ENCODE measurements at places on chromosomes 11 and 22.

- no peak for DNase-seq
Measured at GRCh38 chr11:16936643-16937042, 77.6 kb downstream of the PLEKHA7 start.

DNA sequence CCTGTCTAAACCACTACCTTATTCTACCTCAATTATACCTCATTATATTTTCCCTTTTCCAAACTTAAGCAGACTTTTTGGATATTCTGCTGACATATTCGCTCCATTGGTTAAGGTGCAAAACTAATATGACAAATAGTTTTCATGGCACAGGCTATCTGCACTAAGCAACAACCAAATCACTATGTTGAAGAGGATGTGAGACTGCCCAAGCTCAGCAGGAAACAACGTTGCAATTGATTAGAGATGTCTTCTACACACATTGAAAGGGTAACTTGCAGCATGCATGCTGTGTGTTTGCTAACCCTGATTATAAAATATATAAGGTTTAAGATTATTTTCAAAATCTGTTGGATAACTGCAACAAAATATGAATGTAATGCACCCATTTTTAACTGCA, 61.6 kb downstream of the STK33 start:
- DNase-seq, result no peak

GRCh38 chr22:23058481-23059283, 11.6 kb upstream of the GNAZ start:
- no peak for DNase-seq

DNA sequence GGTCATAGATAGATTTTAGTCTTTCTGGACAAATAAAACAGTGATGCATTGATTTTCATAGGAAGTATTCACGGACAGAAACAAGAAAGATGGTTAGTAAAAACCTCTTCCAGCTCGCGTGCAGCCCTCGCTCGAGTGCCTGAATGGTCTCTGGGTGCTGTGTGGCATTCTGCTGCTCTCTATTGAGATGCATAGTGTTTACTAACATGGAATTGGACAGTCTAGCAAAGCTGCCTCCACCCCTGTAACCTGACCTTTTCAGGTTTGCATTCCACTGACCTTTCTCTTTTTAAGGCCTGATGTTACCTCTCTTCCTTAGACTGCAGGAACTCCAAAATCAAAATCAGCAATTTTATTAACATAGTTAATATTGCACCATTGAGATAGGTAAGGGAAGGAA, 643.4 kb downstream of the JRKL start:
- no peak for DNase-seq

DNA sequence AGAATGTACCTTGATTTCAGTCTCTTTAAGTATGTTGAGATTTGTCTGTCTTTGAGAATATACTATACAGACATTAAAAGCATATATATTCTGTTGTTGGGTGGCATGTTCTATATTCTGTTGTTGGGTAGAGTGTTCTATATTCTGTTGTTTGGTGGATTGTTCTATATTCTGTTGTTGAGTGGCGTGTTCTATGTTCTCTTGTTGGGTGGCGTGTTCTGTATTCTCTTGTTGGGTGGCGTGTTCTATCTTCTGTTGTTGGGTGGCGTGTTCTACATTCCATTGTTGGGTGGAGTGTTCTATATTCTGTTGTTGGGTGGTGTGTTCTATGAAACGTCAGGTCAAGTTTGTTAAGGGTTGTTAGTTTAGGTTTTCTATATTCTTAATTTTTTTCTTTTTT, 27.1 kb upstream of the CTTN start:
- no peak for DNase-seq

GRCh38 chr11:109037856-109038780, 373.2 kb downstream of the DDX10 start:
- DNase-seq, result no peak

GRCh38 chr22:37396488-37397084, 30.7 kb downstream of the ELFN2 start:
- no peak for DNase-seq

Measured in NCI-H345 (cell line).